ENCODE measurements at places on chromosomes 16 and 17. TPM values are rescaled to one million over a fixed set of nuclear protein-coding genes. Genes with fewer than 3 reads are reported as not detected.

DNA sequence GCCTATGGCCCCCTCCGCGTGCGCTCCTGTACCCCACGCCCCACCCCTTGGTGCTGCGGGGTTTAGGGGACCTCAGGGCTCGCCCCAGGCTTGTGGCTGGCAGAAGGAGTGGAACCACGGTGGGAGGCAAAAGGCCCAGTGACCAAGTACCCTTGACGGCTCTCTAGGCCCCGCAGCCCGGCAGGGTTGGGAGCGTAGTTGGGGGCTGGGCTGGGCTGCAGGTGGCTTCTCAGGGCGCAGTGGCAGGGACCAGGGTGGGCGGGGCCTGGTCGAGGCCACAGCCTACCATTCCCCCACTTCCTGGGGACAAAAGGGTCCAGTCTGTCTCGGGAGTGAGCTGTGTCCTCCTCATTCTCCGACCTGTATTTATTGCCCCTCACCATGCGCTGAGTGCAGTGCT, 124.9 kb downstream of the RBFOX3 start:
- no peak for DNase-seq

DNA sequence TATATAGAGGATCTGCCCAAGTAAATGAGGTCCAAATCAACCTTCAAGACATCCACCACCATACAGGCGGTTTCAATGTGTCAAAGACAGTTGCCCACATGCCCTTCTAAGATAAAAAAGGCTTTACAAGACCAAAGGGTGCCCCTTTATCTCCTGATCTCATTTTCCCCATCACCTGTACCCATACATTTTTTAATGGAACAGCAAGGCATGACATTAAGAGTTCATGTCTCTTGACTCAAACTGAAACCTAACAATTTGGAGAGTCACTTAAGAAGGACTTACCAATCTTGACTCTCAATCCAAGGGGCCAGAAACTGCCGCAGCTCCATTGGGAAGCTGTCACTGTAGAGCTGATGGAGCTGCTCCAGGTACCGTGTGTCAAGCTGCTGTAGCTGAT, 40.1 kb downstream of the STAT3 start:
- DNase-seq = no peak

DNA sequence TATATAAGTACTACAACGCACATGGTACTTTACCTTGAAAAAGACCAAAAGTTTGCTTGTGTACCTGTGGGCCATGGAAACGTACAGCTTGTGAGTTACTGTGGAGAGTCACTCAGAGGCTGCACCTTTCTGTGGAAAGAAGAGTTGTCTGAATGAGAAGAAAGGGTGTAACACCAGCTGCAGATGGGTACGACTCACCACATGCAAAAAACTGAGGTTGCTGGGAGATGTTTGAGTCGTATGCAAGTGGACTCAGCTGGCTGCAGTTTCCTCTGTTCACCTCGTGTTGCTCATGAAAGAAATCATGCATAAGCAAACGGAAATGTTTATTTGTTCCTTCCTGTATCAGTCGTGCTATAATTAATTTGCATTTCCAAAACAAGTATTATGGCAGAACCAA, 22.4 kb upstream of the DYNLRB2 start:
- DNase-seq = no peak

GRCh38 chr16:12775656-12776236, 27.9 kb downstream of the CPPED1 start:
- DNase-seq = no peak

DNA sequence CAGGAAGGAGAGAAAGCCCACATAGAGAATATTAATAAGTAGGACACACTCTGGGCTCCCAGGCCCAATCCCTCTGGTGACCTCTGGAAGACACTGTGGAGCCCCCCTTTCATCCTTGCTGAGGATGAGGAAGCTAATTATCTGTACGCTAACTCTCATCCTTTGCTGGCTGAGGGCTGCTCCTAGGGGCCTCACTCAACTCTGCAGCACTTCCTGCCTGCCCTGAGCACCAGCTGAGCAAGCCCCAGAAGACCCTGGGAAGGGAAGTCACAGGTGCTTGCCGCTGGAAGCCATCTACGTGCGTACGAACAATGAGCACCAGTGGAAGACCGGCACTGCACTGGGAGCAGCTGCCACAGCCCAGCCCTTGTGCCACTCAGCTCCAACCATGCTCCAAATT, 145.8 kb upstream of the CDH5 start:
- no peak for DNase-seq

DNA sequence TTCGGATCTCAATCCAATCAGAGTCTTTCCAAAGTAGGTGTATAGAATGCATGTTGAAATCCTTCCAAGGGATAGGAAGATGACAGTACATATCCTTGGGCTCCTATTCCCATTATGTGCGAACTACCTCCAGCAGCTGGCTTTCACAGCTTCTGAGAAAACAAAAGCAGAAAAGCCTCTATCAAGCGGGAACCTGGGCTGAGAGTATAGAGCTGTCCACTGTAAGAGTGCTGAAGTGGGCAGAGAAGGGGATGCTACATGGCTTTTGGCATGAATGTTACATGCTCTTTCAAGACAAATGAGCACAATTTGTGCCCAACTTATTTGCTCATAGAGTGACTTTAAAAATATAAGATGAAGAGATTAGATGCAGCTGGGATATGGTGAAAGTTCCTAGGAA, 993.5 kb downstream of the CDH8 start:
- no peak for DNase-seq

DNA sequence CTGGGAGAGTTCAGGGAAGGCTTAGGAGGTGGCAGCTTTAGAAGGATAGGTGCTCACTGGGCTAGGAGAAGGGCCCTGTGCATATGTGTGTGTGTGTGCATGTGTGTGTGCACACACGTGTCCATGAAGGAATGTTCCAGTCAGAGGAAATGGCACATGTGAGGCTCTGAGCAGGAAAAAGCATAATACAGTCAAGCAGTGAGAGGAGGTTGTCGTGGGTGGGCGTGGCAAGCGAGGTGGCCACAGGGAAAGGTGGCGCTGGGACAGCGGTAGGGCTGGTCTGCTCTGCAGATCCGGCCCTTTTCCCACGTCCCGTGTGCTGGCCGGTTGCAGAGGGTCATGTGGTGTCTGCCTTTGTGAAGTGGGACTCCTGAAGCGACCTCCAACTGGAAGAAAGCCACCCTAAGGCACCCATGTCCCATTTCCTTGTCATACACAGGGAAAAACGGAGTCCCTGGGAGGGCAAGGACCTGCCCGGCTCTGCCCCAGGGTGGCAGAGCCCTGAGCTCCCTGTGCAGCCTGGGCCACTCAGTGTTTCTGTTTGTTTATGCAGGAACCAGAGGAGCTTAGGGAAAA, 40.1 kb downstream of the NT5M start:
- no peak for DNase-seq

DNA sequence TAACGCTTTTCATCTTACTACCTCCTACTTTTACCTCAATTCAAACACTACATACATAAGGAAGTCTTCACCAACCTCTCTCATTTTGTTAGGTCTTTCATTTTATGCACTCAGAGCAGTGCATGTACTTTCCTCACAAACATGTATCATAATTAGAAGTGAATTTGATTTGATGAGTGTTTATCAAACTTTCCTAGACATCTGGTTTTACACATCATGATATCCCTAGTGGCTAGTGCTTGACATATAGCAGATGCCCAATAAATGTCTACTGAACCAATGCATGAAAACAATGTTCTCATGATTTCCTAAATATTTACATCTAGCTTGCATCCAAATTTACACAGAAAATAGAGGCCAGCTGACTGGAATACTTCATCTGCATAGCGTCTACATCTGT, 323.4 kb upstream of the KIF2B start:
- no peak for DNase-seq

DNA sequence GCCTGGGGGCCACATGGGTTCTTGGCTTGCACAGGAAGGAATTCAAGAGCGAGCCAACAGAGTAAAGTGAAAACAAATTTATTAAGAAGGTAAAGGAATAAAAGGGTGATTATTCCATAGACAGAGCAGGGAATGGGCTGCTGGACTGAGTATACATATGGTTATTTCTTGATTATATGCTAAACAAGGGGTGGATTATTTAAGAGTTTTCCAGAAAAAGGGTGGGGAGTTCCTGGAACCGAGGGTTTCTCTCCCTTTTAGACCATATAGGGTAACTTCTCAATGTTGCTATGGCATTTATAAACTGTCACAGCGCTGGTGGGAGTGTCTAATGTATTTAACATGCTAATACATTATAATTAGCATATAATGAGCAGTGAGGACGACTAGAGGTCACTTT, 2.0 kb downstream of the MMP2 start:
- no peak for DNase-seq

GRCh38 chr17:19250421-19251173, 13.4 kb downstream of the EPN2 start:
- no peak for DNase-seq

- no peak for DNase-seq
Observed at GRCh38 chr16:31083556-31083955, 5.2 kb downstream of the PRSS53 start.

DNA sequence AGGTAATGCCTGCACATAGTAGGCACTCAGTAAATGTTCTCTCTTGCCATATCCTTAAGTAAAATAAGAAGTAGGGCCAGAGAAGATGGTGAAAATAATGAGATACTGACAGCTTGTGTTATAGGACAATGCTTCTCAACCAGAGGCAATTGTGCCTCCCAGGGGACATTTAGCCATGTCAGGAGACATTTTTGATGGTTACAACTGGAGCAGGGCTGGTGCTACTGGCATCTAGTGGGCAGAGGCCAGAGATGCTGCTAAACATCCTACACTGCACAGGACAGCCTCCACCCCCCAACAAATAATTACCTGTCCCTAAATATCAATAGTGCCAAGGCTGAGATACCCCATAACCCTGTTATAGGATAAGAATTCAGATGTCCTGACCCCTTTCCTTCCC, 1.7 kb downstream of the RAD51D start:
- no peak for DNase-seq

DNA sequence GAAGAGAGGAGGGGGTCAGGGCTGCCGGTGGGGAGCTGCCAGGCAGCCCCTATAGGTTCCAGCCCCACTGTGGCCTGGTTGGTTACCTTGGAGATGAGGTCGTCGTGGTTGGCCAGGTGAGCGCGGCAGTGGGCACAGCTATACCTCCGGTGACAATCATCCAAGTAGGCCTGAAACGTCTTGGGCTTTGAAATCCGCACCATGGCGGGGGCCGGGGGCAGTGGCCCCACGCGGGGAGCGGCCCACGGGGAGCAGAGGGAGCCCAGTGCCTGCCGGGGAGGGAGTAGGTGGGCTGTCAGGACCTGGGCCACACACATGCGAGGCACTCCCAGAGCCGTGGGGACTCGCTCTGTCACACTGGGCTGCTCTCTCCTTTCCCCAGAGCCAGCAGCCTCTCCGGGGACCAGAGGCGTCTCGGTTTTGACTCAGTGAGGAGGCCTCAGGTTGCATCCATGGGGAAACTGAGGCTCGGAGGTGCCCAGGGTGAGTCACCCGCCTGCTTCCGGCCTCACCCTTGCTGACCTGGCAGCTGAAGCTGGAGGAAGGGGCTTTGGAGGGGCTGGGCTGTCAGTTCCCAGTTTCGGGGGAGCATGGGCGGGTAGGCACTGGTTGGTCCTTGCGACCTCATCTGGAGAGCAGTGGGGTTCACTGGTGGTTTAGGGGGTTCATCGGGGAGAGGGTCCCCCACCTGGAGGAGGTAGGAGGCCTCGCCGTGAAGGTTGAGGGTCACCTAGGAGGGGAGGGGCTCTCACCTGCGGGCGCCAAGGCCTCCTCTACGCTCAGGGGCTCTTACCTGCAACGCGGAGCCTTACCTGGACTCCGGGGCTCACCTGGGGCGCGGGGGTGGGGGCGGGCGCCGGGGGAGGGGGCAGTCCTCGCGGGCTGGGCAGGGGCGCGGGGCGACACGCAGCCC, 591 bp downstream of the YPEL3 start:
- no peak for DNase-seq

DNA sequence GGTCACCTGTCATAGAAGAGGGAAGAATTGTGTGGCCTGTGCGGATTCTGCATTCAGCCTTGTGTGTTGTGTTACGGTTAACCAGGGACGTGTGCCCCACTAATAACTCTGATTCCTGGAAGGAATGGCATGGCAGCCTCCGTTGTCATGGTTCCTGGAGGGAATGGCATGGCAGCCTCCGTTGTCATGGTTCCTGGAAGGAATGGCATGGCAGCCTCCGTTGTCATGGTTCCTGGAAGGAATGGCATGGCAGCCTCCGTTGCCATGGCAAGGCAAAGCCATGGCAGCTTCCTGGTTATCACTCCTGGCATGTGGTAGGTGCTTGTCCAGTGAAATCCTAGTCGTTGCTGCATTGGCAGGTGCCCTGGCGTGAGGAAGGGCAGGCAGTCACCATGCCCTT, 8.9 kb downstream of the SPG7 start:
- no peak for DNase-seq

GRCh38 chr17:6641247-6641863, 495 bp downstream of the TXNDC17 start:
- no peak for DNase-seq

GRCh38 chr17:48970224-48970623, 1.8 kb upstream of the GIP start:
- no peak for DNase-seq

DNA sequence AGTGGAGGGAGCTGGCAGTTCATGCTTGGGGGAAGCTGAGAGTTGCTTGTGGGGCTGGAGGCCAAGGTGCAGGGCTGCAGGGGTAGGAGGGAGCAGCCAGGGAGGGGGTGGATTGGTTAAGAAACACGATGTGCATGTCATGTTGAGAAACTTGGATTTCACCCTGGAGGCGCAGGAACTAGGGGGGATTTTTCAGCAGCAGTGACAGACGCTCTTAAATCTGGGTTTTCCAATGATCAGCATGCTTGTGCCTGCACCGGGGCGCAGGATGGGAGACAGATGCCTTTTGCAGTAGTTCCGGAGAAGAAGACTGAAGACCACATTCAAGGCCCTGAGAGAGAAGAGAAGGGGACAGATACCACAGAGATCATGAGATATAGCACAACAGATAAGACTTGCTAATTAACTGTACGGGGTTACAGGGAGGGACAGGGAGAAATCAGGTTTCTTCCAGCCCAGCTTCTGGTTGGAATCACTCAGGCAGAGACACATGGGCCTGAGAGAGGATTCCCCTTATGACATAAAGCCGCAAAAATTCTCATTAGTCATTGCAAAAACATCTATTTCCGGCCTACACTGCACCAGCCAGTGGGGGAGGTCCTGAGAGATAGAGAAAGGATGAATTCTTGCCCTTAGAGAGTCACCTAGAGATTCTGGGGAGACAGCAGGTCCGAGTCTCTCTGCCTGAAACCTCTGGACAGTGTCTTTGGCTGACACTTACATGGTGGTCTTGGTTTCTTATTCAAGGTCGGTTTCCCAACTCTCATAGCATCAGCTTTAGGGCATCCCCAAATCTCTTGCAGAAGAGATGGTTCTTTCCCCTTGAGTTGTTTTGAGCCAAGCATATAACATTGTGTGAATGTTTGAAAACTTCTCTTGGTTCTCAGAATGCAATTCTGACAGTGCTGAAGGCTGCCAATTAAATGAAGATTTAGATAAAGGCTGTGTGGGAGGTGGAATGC, 27.1 kb downstream of the CDH13 start:
- no peak for DNase-seq

GRCh38 chr17:965311-965989, 14.1 kb downstream of the NXN start:
- DNase-seq = no peak

The ZDHHC1 gene
- 3.1 TPM for total RNA-seq

The CCL2 gene
- 3.1 TPM for total RNA-seq

The CES5A gene
- not detected for total RNA-seq

The PIK3R5 gene
- total RNA-seq = 4.3 TPM

The IGFALS gene
- total RNA-seq = not detected

The GUCY2D gene
- 0.48 TPM for total RNA-seq

The UMOD gene
- not detected for total RNA-seq

The SLC12A4 gene
- 41.3 TPM for total RNA-seq

The KLHL11 gene
- total RNA-seq = 12.8 TPM

The MAFG gene
- total RNA-seq = 26.9 TPM

The MRPL27 gene
- total RNA-seq = 75.6 TPM

The RNF112 gene
- 2.2 TPM for total RNA-seq

The INCA1 gene
- 1.4 TPM for total RNA-seq

The CRHR1 gene
- total RNA-seq = 0.56 TPM

The KRT12 gene
- not detected for total RNA-seq

The TBC1D10B gene
- total RNA-seq = 29.4 TPM

Data from H1 (cell line).